ENCODE measurements at places on chromosomes 6 and 20.

DNA sequence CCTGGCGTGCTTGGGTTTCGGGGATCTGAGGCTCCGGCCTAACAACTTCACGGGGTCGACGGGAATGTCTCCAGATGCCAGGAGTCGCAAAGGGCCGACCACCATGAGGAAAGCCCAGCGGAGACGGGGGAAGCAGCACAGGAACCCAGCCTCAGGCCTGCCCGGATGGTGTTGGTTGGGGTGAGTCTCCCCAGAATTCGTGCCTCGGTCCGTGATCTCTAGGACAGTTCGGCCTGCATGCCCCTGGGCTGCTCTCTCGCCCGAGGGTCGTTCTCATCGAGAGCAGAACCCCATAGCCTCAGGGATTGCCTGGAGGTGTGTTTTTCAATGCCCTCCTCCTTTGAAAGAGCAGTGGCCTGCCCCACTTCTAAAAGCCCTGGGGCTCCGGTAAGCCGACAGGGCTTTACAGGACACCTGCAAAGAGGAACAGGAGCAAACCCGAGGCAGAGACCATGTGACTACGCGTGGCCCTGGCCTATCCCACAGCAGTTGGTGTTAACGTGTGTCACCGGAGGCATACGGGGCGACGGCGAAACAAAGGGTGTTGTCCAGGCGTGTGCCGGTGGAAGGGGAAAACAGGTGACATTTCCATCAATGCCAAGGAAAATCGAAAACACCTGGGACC lies 973.1 kb upstream of the DEFB115 start:
- DNase-seq = no peak

GRCh38 chr6:64090352-64090751 lies 454.8 kb downstream of the PHF3 start:
- DNase-seq = no peak

DNA sequence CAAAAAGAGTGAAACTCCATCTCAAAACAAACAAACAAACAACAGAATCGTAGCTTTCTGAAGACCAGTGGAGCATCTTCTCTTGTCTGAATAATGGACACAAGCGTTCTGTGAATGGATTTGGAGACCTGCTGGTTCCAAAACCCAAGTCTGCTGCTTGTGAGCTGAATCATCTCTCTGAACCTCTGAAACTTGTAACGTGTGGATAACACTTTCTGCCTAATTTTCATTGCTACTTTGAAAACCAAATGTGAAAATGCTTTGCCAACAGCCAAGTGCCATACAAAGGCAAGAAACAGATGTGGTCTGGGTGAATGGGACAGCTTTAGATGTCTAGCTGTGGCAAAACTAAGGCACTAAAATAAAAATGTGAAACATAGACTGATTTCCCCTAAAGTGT lies 44.3 kb downstream of the PHACTR1 start:
- DNase-seq = no peak

DNA sequence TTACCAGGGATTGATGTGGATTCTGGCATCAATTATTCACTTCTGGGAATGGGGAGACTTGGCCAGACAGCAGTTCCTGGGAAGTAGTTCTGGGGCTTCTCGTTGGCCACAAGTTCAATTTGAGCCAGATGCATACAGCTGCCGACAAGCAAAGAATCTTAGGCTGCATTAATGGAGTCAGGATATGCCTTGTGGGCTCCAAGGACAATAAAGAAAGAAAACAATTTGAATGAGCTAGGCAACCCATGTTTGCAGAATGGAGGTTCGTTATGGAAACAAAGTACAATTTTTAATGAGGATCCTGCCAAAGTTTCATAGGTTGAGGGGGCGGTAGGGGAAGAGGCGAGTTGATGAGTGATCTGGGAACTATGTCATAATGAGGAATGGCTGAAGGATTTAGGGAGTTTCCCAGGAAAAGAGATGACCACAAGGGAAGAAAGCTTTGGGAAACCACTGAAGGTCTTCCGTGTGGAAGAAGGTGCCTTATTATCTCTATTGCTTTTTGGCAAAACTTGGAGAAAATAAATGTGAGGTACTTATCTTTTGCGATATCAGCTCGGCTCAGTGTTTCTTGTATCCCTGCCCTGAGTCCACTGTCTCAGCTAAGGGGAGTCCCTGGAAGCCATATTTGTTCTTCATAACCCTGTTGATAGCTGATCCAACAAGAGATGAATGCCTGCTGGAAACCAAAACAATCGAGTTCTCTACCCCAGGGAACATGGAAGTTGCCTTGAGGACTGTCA lies 181.0 kb upstream of the ZNF217 start:
- DNase-seq = no peak

DNA sequence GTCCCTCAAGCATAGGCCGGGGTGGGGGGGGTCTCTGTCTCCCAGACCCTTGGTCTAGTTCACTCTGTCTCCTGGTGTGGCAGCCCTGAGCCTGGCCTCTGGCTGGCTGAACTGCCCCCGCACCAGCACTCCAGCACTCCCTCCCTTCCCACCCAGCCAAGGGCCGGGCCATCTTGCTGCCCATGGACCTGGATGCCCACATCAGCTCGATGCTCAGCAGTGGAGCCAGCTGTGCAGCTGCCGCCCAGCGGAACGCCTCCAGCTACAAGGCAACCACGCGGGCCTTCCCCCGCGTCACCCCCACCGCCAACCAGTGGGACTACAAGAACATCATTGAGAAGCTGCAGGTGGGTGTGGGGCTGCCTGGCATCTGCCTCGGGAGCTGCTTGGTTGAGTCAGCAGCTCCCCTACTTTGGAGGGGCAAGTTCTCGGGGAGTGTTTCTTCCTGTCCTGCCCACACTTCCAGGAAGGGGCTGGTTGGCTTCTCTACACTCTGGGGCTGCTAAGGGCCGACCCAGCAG lies 28.4 kb downstream of the UQCC2 start:
- peak; percentile 70 for DNase-seq

DNA sequence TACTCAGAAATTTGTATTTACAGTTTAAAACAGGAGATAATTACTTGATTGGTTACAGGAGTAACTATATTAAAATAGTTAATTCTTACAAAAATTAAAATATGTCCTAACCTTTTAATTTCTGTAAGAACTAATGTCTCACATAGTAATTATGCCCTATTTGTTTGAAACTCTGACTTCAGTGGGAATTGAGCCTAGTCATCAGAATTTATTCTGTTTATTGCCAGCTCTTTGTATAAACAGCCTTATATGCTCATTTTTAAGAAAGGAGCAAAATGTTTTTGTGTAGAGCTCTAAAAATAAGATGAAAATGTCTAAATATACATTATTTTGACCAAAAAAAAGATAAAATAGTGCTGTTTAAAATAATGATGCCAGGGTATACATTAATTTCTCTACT lies 21.5 kb downstream of the TRMT11 start:
- no peak for DNase-seq

DNA sequence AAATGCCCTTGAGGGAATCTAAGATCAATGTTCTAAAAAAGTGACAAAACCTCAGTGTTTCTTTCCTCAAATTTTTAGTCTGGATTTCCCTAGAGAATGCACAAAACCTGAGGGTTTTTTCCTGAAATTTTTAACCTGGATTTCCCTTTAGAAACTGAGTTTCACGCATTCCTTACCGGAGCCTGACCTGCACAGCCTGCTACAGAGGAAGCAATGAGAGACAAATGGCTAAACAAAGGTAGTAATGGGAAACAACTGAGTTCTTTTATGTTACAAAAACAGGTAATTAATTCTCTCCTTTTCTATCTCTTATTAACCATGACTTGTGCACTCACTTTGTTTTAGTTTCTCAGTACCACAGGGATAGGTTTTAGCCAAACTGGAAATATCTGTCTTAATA lies 281.7 kb upstream of the NT5E start:
- no peak for DNase-seq

GRCh38 chr6:136616527-136616926 lies 66.3 kb upstream of the MAP7 start:
- no peak for DNase-seq

GRCh38 chr6:89680150-89680549 lies 41.6 kb upstream of the LYRM2 start:
- DNase-seq = no peak

GRCh38 chr6:122207794-122208193 lies 191.7 kb upstream of the HSF2 start:
- no peak for DNase-seq

GRCh38 chr6:159692303-159693127 lies 526 bp downstream of the SOD2 start:
- peak; percentile 56 for DNase-seq

DNA sequence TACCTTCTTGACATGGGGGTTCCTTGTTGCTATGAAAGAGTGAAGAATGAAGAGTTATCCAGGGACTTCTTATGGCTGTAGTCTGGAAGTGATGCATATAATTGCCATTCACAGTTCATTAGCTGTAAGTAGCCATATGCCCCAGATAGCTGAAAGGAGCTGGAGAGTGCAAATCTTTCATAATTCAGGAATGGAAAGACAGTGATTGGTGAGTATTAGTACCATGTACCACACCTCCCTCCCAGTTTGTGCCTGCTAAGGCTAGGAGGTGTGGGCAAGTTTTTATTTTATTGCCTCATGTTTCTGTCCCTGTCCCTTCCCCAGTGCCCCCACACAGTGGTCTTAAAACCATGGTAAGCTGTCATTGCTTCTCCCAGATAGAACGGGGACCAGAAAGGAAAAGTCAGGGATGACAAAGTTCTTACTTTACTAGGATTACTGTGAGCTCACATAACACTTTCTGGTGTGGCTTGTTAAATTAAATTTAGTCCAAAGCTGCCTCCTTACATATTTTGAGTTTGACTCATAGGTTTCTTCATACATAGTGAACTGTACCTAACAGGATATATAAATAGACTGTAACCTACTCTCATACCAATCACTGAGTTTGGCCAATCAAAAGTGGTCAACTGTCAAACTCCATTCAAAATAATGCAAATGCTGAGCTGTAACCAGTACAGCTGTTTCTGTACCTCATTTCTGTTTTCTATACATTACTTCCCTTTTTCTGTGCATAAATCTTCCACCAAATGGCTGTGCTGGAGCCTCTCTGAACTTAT lies 119.4 kb downstream of the RFPL4B start:
- no peak for DNase-seq

Measured in CD4-positive, alpha-beta memory T cell (primary cell).